Activated effector memory CD4-positive, alpha-beta T cell treated with Interleukin-2 at 50 U/mL for 16 hours (primary cell): ENCODE measurements at places on chromosomes 1 and 21.

- no peak for DNase-seq
Measured at GRCh38 chr1:228541725-228542124, 54.5 kb downstream of the RNF187 start.

- no peak for DNase-seq
Measured at GRCh38 chr1:88768816-88769215, 84.7 kb downstream of the PKN2 start.

GRCh38 chr1:150514913-150515327 lies 632 bp upstream of the FALEC start:
- DNase-seq: no peak

GRCh38 chr1:155940993-155941844 lies at the start of gene RXFP4:
RXFP4 (plus strand) TSS chr1:155941638; CDS start chr1:155941710, 72 bp downstream.
- no peak for DNase-seq

DNA sequence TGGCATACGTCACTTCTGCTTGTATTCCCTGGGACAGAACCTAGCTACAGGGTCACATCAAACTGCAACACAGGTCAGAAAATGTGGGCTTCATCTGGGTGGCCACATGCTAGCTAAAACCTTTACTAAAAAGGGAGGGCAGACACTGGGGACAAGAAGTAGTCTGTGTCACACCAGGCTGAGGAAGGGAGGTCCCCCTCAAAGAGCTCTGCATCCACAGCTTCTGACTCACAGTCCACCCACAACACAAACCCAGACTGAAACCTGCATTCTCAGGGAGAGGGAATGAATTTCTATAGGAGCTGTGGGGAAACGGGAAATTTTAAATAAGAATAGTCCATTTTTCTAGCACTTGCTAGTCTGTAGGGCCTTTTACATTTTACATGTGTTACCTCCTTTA lies 16.2 kb downstream of the OLIG2 start:
- no peak for DNase-seq

DNA sequence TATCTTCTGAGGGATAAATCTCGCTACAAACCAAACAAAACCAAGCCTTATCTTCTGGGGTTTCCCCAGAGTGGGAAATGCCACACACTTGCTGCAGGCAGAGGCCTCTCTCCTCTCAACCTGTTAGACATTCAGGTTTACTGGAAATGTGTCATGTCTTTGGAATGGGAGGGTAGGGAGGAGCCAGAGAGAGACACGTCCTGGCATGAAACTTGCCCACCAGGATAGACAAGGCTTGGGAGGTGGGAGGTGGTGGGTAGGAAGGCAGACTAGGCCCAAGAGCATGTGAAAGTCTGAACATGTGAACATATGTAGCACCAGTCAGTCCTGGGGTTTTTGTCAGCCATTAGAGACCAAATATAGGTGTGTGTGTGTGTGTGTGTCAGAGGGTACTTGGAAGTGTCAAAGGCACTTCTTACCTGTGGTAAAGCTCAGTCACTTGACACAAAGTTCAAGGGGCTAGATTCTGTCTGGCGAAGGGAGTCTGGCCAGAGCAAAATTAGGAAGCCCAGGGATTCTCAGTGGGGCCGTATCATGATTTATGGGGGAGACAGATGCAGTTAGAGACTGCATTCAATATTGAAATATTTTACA lies 32.4 kb upstream of the PIGC start:
- no peak for DNase-seq

DNA sequence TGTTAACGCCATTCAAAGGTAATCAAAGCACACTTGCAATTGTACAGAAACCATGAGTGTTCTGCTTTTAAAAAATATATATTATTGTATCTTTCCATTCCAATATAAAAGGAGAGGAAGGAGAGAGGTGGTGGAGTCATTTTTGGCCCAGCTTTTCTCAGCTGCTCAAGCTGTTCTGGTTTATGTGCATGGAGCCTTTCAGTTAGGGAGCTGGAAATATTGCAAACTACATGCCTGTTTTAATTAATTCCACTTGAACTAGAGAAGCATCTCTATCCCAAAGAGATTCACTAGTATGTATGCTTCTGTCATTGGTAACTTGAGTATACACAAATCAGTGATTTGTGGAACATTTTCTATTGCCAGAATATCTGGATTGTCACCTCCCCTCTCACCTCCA lies 28.5 kb upstream of the C1orf105 start:
- DNase-seq: no peak

DNA sequence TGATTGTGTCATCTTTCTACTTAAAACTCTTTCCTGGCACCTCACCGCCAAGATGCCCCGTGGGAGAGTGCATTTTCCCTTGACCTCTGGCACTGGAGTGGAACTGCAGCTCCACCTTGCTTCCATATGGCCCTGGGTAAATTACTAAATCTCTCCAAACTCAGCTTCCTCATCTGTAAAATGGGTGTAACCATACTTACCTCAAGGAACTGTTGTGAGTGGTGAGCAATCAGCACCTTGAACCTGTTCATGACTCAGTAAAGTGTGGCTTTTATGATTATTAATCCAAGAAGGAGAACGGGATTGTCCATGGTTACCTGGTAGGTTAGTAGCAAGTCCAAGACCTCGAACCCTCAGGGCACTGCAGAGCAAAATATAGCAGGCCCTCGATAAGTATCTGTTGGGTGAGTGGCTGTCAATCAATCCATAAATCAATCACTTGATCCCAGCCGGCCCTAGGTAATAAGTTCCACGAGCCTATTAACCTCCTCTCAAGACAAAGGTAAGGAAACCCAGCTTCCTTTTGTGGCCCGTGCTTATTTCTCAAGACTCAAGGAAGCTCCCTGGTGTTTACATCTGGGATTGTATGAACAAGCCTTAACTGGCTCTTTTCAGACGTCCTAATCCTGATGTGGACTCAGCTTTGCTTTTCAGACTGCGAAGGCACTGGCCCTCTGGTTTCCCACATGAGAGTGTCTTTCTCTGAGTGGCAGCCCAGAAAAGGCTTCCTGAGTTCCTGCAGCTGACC lies 114.0 kb upstream of the GJB5 start:
- no peak for DNase-seq

GRCh38 chr1:67939942-67940341 lies 106.7 kb upstream of the GNG12 start:
- no peak for DNase-seq

DNA sequence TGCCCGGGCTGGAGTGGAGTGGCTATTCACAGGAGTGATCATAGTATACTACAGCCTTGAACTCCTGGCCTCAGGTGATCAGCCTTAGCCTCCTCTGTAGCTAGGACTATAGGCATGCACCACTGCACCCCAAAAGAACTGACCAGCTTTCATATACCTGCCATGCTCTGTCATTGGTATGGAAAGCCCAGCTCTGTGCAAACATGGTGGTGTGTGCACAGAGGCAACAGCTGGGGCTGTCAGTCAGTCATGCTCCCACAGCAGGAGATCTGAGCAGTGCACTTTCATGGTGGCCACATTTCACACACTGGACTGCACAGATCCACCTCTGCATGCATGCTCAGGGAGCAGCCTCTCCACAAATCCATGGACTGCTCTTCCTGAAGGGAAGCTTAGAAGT lies 8.8 kb upstream of the JAK1 start:
- DNase-seq: no peak

DNA sequence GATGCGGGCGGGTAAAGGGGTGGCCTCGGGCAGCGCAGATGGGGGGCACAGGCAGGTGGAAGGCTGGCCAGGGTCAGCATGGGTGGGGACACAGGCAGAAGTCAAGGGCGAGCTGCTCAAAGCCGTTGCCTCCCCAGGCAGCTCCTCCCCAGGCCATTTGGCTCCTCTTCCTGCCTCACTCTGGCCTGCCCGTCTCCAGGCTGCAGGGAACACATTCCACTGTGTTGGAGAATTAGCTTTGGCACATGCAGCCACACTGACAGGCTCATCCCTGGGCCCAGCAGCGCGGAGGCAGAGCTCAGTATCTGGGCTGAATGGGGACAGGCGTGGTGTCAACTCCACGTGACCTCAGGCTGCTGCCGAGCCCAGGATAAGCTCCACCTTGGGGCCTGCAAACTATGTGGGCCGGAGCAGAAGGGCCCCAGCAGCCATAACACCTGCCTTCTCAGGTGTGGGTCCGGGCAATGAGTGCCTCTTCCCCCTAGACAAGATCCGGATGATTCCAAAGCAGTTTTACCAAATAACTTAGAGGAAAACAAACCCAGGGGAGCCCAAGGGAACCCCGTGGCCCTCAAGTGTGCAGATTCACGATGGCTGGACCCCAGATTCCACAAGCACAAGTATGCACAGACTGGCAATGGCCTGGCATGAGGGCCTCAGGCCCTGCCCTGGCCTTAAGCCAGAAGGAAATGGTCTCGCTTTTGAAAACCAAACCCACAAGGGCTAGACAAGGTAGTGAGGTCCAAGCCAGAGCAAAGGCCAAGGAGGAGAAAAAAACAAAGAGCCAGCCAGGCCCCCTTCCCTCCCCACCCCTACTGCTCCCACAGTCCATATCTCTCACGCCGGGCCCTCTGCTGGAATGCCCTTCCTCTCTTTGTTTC lies 40.2 kb downstream of the HSPG2 start:
- no peak for DNase-seq

GRCh38 chr1:227763246-227764018 lies 28.2 kb downstream of the SNAP47 start:
- no peak for DNase-seq

DNA sequence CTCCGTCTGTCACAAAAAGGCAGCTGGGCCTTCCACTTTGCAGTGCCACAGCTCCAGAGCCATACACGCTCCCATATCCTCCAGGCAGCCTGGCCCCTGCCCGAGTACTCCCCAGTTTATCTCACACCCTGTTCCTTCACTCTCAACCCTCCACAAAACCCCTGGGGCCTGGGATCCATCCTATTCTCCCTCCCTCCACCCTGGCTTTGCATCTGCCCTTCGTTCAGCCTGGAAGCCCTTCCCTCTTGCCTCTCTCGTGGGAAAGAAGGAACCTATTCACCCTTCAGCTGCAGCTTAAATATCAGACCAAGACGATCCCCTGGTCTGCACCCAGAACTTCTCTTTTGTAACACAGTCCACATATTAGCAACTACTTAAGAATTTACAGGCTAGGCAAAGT lies 56.7 kb downstream of the CAMK2N1 start:
- no peak for DNase-seq

DNA sequence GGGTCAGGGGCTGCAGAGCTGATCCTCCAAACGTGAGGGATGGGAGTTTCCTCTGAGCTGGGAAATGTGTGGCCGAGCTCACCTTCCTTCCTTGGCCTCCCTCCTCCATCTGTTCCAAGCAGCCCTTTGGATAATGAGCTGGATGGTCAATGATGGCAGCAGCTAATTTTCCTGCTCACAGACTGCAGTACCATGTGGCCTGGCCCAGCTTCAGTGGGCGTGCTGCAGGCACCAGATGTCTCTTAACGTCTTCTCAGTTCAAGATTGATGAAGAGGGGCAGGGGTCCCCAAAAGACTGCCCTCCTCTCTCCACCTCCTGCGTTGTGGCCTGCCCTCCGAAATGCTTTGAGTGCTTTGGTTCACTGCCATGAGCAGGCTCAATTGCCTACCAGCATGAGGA lies 86.0 kb downstream of the UBIAD1 start:
- DNase-seq: no peak

DNA sequence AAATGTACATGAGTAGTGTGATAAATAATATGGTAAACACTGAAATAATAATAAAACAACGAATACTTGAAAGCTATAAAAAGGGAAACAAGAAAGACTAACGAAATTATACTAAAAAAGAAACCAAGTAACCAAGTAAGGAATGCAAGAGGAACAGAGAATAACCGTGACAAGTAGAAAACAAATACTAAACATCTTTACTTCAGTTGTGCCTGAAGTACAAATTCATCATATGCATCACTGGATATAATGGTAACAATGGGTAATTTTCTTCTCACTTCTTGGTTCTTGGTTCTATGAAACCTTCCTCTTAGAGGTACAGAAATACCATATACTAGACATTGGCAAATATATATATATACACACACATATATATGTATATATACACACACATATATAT lies 1093.6 kb upstream of the B3GALT2 start:
- DNase-seq: no peak

DNA sequence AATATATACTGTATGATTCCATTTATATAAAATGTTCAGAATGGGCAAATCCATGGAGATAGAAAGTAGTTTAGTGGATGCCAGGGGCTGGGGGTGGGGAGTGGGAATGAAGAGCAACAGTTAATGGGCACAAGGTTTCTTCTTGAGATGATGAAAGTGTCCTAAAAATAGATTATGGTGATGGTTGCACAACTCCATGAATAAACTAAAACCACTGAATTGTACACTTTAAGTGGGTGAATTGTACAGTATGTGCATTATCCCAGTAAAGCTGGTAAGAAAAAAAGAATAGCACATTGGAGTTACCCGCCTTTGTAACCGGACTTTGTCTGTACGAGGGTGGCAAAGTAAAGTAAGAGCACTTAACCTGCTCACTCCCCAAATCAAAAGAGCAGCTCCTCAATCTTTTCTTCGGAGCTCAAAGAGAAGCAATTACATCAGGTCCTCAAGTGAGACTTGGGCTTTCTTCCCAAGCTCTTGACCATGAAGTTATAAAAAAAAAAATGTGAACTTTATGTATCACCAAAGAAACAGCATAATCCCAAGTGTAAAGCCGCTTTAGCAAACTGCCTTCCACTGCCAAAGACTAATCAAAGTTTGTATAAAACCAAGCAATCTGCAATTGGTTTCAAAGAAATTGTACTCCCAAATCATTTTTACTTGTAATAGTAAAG lies 32.1 kb downstream of the ALDH9A1 start:
- DNase-seq: no peak

DNA sequence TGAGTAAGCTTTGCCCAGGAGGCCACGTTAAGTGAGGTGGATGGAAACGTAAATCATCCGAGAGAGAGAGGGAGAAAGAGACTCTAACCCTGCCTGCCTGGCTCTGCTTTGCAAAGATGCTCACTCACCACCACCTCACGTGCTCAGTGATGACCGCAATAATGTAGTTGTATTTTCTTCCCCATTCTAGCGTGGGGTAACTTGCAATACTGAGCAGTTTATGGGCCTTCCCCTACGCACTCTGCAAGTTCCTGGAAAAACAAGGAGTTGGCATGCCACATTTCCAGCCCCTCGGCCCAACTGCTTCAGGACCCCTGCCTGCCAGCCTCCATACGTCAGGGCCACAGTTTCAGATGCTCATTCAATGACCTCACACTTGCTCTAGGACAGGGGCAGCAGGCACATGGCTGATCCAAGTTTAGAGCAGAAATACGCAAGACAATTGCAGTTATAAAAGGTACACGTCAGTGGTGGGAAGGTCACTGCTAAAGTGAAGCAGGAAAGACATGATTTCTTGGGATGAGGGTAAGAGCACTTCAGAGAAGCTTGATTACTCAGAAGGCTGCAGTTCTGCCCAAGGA lies 112.5 kb upstream of the RAB4A start:
- DNase-seq: no peak

GRCh38 chr1:224923726-224924125 lies 5.7 kb upstream of the DNAH14 start:
- DNase-seq: no peak

GRCh38 chr1:61887931-61888564 lies 145.8 kb downstream of the PATJ start:
- no peak for DNase-seq
